D721Med (cell line): ENCODE measurements at places on chromosomes 2 and 18.

- no peak for DNase-seq
These were observed 238.2 kb downstream of the CDH7 start for GRCh38 chr18:65988972-65989371.

- DNase-seq: no peak
These were observed 998.0 kb downstream of the DSC3 start for GRCh38 chr18:30044496-30044895.

DNA sequence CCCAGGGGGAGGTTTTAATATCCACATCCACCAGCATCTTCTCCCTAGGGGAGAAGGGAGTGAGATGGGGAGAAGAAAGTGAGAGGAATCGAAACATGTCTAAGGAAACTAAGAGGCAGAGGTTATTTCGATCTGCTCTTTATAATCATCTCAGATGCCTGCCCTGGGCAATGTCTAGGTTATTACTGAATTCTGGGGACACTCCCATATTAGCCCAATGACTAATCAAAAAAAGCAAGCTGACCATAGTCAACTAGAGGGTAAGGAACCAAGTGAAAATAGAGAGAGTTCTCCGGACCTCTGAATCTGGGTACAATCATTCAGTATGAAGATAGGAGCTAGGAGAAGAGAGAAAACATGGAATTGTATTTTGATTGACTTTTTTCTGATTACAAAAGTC is 56.7 kb upstream of the EML4 start:
- no peak for DNase-seq

DNA sequence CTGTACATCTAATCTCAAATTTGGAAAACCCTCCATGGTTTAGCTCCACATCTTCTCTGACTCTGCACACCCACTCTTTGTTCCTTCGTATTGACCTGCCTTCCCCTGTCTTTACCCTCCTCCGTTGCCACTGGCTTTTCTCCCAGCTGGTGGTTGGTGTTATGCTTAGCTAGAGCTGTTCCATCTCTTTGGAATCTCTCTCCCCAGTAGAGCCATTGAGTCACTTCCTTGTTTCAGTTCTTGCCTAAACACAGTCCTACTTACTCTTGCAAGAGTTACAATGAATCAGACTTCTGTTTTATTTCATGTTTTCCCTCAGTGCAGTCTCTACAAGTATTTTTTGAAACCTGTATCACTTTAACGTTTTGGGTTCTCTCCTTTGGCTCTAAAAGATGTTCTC is 263.9 kb downstream of the LTBP1 start:
- DNase-seq: no peak

GRCh38 chr2:99106913-99107312 is 34.6 kb upstream of the C2orf15 start:
- DNase-seq: no peak

DNA sequence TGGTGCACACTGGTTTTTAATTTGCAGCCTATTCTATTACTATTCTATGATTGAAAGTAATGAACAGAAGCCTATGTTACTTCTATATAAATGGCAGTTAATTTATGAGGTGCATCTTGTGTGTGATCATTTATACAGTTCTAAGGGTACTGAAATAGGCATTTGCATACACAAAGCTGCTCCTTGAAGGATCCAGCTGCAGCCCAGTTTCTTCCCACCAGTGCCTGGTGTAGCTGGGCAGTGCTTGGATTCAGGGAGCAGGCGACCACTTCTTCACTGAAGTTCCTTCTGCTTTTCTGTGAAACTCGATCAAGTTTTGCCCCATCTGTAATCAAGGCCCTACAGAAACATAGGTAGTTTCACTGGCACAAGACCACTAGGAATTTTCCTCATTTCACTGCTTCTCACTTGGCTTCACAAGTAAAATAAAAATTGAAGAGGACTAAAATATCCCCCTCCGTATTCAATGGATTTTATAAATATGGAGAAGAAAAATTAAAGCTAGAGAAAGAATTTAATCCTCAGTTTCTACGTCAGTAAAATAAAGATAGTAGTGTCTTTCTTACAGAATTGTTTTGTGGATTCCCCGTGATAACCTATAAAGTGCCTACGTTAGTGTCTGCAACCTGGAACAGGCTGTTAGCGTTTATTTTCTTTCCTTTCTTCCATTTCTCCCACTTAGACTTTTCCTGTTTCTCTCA is 1.7 kb upstream of the LPIN2 start:
- DNase-seq: no peak

DNA sequence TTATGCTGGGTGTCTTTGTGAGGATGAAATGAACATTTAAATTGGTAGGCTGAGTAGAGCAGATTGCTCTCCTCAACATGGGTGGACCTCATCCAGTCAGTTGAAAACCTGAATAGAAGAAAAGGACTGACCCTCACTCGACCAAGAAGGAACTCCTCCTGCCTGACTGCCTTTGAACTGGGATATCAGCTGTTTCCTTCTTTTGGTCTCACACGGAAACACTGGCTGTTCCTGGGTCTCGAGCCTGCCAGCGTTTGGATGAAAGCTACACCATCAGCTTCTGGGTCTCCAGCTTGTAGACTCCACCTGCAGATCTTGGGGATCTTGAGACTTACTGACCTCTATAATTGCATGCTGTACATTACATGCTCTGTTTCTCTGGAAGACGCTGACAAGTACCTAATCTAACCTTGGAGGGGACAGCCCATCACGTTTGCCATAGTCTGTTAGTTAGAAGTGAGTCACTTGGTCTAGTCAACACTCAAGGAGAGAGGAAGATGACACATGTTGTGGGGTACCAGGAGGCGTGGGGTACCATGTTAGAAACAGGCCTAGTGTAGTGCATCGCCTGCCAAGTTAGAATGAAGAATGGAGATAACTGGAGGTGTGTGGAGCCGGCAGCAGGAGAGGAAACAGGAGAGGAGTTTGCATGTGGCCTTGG is 267.0 kb downstream of the MREG start:
- DNase-seq: no peak

GRCh38 chr18:58208207-58208932 is 164.3 kb downstream of the NEDD4L start:
- DNase-seq: no peak

DNA sequence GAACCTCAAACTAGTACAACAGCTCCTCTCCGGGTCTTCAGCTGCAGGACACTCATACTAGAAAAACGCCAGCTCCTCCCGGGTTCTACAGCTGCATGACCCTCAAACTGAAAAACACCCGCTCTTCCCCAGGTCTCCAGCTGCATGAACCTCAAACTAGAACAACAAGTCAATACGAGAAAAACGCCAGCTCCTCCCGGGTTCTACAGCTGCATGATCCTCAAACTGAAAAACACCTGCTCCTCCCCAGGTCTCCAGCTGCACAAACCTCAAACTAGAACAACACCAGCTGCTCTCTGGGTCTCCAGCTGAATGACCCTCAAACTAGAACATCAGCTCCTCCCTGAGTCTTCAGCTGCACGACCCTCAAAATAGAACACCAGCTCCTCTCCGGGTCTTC is 315.0 kb upstream of the TFPI start:
- DNase-seq: no peak

- DNase-seq: no peak
These were observed 728.9 kb downstream of the SUCLG1 start for GRCh38 chr2:83730223-83730622.

DNA sequence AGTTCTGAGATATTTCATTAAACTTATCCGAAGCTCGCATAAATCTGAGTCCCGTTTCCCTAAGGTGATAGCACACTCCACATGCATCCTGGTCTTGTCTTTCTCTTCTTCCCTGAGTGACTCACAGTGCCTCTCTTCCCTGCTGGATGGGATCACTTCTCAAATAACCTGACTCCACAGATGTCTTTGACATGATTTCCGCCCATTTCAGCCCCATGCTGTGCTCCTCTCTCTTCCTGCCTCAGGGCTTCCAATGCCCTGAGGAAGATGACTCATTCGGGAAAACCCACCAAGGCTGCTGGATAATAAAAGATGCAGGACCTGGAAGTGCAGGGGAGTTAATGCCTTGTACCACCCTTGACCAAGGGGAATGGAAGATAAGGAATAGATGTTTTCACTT is 441.7 kb upstream of the SOX11 start:
- DNase-seq: no peak

DNA sequence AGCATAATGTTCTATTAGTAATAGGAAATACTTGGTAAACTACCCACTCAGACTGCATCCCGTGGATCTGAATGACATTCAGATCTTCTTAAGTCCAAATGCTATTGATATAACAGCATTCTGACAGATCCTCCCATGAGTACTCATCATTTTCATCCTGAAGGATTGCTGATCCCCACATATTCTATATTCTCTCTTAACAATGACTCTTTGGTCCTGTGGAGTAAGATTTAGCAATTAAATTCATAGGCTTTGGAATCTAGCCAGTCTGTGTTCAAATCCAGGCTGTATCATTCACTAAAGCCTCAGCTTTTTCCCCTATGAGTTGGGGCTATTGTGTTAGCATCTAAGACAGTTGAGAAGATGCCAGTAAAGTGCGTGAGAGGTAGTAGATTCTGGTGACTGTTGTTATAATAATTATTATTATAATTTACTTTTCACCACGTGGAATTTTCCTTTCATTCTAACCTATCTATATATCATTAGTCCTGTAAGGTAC is 591.3 kb upstream of the SYT4 start:
- DNase-seq: no peak

DNA sequence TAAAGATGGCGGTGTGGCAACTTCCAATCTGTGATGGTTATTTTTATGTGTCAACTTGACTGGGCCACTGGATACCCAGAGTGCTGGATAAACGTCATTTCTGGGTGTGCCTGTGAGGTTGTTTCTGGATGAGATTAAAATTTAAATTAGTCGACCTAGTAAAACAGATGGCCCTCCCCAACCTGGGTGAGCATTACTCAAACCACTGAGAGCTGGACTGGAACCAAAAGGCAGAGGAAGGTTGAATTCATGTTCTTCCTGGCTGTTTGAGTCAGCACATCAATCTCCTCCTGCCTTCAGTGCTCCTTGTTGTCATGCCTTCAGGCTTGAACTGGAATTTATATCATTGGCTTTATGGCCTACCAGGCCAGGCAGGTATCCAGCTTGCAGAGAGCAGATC is 190.8 kb upstream of the RGPD4 start:
- DNase-seq: no peak
